ENCODE measurements at places on chromosomes 7 and 10.

DNA sequence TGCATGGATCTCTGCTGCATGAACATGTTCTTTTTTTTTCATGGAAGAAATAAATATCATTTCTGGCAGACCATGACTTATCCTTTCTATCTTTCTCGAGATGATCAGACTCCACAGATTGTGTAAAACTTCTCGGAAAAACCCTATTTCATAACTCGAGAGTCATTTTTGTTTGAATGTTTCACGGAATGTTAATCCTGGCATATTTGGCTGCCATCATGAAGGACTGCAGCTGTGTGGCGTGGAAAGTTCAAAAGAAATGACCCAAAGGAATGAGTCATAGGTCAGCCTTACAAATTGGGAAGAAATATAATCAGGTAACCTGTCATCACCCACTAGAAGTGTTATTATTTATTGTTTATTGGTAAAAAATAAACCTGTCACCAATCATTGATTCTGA, 566.8 kb downstream of the SDK1 start:
- DNase-seq = no peak

GRCh38 chr7:92799446-92800211, 36.7 kb downstream of the CDK6 start:
- no peak for DNase-seq

- no peak for DNase-seq
Measured at GRCh38 chr10:126598009-126598408, 72.5 kb downstream of the C10orf90 start.

GRCh38 chr10:77926566-77927401, at the start of gene DLG5:
Gene DLG5 (minus strand): TSS chr10:77926755. CDS start chr10:77926520, 235 bp downstream.
- DNase-seq = no peak

- no peak for DNase-seq
Measured at GRCh38 chr10:132807621-132808049, 21.7 kb upstream of the NKX6-2 start.
